ENCODE measurements at places on chromosomes 11 and 22. TPM values are rescaled to one million over a fixed set of nuclear protein-coding genes. Genes with fewer than 3 reads are reported as not detected.
A peak's percentile ranks its signal among the peaks of the same experiment; 100 is the strongest.

- DNase-seq = no peak
Measured at GRCh38 chr11:103488579-103488978, 379.4 kb downstream of the DYNC2H1 start.

PKP3 gene
- total RNA-seq = 3.7 TPM

LMNTD2 gene
- total RNA-seq = 1.3 TPM

OR52I2 gene
- total RNA-seq = not detected

HBB gene
- not detected for total RNA-seq

DNA sequence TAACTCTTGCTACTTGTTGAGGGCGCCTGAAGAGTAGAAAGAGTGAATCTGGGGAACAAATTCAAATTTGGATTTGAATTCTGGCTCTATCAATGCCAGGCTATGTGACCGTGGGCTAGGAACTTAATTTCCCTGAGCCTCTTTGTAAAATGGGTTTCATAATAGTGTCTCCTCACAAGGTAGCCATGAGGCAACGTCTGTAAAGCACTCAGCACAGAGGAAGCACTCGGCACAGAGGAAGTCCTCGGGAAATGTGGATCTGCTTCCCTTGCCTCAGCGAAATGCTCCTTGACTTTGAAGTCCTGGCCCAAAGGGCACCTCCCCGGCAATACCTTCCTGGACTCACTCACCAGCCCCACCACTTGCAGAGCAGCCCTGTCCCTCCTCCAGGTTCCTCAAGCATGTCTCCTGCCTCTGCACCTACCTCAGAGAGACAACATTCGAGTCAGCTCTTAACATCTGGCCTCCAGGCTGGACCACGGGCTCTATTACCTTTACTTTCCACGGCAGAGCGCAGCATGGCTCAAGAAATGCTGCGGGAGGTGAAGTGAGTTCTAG is 17.7 kb downstream of the CD6 start:
- DNase-seq = no peak

DNA sequence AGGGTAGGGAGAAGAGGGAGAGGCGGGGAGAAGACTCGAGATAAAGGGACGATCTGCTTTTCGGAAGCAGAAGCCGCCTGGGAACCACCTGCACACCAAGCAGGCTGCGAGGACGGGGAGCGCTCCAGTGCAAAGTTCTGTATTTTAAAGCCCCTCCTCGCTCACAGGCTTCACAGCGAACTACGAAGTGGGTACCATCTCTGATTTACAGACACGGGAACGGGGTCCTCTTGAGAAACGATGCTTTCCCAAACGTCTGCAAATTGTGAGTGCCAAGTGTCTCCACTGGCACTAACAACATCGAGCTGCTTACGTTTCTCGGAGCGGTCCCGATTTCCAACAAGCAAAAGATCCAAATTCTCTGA is 700 bp upstream of the STX3 start:
- peak; percentile 1 for DNase-seq

DNA sequence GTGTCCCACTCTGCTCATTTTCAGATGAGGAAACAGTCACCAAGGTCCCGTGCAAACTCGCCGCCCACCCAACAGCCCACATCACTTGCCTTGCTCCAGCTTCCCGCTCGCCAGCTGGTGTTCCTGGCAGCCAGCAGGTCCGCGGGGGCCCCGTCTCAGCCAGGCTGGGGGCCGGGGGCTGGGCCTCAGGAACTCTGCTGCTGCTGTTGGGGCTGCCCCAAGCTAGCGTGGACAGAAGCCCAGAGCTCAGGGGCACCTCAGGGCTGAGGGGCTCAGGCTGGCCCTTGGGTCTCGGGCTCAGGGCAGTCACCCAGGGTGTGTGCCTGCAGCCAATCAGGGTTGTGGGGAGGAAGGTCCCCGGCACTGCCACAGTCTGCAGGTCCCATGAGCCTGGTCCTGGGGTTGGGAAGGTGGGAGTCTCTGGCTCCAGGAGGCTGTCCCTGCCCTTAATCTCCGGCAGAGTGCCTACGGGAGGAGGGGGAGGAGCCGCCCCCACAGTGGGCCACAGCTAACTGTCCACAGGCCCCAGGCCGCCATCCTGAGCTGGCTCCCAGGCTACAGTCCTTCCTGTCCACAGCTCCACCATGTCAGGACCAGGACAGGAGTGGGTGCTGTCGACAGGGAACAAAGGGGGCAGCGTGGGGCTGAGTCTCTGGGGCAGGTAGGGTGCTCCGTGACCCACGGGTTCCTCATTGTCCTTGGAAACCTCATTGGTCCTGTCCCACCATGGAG is 65.2 kb downstream of the ARFGAP3 start:
- no peak for DNase-seq

DNA sequence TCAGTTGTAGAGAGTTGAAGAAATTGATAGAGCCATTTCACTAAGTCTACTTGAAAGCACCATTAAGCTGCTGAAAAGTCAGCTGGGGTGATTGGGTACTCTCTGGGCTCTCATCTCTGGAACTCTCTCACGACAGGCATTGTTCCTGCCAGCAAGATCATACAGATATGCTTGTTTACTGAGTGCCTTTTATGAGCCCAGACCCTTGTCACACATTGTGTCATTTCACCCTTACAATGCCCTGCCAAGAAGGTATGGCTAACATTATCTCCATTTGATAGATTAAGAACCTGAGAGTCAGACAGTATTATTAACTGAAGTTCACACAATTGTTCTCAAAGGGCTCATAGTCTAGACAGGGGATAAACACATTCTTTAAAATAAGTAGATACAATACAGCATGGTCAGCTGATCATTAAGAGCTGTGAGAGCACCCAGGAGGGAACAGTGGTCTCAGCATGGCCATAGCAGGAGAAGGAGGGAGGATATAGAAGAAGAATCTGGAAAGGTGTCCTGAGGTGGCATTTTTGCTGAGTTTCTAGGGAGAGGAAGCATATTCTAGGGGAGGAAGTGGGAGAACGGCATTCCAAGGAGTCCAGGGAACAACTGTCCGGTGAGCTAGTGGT is 580.5 kb downstream of the INSC start:
- no peak for DNase-seq

FBLN1 gene
- 34.4 TPM for total RNA-seq

DNA sequence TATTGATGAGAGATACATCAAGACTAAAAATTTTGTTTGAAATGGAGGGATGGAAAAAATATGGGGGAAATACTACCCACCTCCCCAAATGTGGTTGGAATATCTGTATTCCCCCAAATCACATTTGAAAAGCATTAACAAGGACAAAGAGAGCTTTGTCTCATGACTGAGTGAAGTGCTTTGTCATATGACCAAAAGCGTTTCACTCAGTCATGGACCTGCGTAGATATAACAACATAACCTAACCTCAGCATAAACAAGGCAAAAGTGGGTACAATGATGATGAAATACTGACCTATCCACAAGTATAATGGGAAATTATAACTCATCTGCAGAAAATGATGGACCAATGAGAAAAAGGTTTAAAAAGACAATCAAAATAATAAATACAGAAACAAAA is 418.3 kb downstream of the TBC1D22A start:
- DNase-seq = no peak

DNA sequence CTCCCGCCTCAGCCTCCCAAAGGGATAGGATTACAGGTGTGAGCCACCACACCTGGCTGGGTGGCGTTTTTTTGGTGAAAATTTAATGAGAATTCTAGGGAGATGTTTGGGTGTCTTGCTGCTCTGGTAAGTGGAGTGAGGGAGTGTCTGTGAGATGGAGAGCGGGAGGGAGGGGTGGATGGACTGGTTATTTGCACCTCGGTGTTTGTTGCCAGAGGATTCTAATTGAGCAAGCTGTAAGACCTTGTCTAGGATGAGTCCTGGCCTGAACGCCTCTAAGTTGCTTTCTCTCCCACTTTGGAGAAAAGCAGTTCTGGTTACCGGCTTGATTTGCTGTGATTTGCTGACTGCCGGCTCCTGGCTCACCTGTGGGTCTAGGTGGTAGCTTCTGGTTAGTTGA is 22.0 kb upstream of the GRAMD4 start:
- DNase-seq = no peak

DNA sequence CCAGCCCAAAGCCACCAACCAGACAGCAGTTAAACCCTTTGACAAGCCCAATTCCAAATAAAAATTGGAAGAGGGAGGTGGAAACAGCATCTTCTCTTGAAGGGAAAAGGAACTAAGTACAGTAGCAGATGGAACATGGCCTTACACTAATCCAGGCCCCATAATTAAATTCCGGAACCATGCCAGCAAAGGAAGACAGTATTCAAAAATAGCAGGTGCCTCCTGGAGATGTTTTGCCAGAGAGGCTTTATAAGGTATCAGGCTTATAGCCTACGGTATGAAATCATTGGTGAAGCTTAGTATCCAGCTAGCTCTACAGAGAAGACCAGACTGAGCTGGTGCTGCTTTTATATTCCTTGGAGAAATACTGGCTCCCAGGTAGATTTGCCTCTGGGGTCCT is 344.1 kb upstream of the API5 start:
- no peak for DNase-seq

DNA sequence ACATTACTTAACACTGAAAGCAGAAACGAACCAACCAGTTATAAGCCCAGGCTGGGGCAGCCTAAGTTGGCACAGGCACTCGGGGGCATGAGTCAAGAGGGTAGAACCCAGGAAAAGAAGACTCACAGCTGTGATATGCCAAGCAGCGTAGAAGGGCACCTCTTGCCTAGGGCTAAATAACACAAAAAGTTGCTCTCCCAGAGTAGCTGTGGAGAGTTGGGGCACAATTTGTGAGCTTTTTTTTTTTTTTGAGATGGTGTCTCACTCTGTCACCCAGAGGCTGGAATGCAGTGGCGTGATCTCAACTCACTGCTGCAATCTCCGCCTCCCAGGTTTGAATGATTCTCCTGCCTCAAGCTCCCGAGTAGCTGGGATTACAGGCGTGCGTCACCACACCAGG is 8.8 kb downstream of the CLMP start:
- peak; percentile 46 for DNase-seq

RFPL1 gene
- not detected for total RNA-seq

DERL3 gene
- 0.23 TPM for total RNA-seq

GRCh38 chr11:102810950-102811660 is 13.1 kb upstream of the MMP1 start:
- peak; percentile 24 for DNase-seq

DNA sequence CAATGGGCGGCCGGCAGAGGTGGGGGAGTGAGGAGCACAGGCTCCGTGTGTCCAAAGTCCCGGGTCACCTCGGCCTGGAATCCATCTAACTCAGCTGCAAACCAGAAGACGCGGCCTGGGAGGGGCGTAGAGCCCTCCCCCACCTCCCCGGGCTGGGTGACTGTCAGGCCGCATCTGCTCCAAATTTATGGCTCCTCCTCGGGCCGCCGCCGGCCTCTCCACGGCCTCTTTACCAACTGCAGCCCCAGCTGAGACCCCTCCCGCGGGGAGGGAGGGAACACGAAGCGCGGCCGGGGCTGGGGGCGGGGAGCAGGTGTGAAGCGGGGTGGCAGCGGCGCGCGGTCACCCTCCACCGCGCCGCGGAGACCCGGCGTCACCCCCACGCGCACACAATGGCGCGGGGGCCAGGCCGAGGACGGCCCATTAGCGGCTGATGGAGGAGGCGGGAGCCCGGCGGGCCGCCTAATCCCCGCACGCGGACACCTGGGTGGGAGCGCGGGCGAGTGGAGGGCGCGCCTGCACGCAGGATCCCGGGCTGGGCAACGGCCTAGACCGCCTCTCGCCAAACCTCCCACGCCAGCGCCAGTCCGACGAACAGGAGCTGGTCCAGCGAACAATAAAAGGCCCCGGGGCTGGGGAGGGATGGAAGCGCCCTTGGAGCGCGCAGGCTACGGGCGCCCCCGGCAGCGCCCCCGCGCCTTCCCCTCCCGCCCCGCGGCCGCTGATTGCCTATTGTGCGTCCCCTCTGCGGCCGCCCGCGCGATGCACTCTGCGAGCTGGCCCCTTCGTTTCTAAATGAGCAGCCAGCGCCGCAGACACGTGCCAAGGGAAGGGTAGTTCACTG is 25.9 kb upstream of the ROBO3 start:
- no peak for DNase-seq

GRCh38 chr11:36398231-36398953 is 102.3 kb downstream of the PRR5L start:
- DNase-seq = no peak

DNA sequence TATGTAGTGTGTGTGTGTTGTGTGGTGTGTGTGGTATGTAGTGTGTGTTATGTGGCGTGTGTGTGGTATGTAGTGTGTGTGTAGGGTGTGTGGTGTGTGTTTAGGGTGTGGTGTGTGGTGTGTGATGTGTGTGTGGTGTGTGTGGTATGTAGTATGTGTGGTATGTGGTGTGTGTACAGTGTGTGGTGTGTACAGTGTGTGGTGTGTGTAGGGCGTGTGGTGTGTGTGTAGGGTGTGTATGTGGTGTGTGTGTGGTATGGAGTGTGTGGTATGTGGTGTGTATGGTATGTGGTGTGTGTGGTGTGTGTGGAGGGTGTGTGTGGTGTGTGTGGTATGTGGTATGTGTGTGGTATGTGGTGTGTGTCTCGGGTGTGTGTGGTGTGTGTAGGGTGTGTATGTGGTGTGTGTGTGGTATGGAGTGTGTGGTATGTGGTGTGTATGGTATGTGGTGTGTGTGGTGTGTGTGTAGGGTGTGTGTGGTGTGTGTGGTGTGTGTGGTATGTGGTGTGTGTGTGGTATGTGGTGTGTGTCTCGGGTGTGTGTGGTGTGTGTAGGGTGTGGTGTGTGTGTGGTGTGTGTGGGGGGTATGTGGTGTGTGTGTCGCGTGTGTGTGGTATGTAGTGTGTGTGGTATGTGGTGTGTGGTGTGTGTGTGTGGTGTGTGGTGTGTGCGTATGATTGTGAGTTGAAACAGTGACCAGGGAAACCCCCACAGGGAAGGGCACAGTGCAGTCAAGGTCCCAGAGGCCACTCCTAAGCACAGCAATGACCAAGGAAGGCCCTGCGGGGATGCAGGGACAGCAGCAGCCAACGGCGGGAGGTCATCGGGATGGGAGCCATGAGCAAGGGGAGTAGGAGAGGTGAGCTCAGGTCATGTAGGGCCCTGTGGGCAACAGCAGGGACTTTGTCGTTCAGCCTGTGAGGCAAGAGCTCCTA is 2.9 kb upstream of the PPP6R2 start:
- DNase-seq = no peak

GRCh38 chr11:88341522-88342251 is 4.2 kb upstream of the CTSC start:
- no peak for DNase-seq

BRMS1 gene
- total RNA-seq = 107 TPM

GLYAT gene
- not detected for total RNA-seq

DNA sequence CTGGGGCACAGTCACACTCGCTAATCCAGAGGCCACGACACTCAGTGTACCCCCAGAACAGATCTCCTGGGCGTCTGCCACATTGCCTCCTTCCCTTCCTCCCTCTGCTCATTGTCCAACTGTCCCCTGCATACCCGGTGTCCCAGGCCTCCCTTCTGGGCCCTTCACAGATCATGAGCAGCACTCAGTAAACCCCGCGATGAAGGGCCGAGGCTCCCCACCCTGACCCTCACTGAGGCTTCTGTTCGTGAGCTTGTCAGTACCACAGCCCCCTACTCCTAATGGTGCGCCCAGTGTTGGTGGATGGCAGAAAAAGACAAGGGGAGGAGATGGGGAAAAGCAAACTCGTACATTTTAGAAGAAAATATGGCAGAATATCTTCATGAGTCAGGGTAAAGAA is 12.6 kb downstream of the RSPH14 start:
- no peak for DNase-seq

TPBGL gene
- total RNA-seq = not detected

GRCh38 chr11:36033082-36033751 is 89.4 kb downstream of the LDLRAD3 start:
- no peak for DNase-seq

GRCh38 chr11:133579165-133580031 is 47.1 kb upstream of the OPCML start:
- DNase-seq = no peak
